ENCODE measurements at places on chromosomes 4 and X.

GRCh38 chr4:92035666-92036065 is 268.1 kb upstream of the GRID2 start:
- DNase-seq, result no peak

DNA sequence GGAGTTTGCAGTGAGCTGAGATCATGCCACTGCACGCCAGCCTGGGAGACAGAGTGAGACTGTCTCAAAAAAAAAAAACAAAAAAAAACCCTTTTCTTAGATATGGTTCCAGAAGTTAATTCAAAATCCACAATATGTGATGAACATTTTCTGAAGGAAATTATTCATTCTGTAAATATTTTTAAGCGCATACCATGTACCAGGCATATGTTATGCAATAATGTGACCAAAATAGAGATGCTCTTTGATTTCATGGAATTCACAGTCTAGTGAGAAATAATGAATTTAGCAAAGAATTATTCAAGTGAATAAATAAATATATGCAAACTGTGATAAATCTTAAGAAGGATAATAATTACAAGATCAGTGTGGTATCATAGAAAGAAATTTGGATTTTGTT is 174.7 kb downstream of the GC start:
- DNase-seq, result no peak

DNA sequence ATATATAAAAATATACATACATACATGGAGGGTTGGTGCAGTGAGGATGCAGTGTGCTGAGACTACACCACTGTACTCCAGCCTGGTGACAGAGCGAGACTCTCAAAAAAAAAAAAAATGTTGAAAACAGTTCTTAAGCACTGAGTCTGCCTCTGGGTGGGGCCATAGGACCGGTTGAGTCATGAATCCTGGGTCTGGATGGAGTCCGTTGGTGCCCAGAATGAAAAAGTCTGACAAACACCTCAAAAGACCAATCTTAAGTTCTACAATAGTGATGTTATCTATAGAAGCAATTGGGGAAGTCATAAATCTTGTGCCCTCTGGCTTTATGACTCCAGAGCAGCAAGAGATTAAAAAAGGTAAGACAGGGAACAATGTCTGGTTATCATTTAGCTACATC is 70.4 kb downstream of the FGFBP1 start:
- DNase-seq, result no peak

GRCh38 chr4:113684534-113685091 is 76.9 kb downstream of the CAMK2D start:
- DNase-seq, result peak; percentile 82

GRCh38 chr4:10620935-10621488 is 63.6 kb downstream of the CLNK start:
- DNase-seq, result no peak

- no peak for DNase-seq
Observed at GRCh38 chrX:2316534-2316933, 184.2 kb downstream of the DHRSX start.

DNA sequence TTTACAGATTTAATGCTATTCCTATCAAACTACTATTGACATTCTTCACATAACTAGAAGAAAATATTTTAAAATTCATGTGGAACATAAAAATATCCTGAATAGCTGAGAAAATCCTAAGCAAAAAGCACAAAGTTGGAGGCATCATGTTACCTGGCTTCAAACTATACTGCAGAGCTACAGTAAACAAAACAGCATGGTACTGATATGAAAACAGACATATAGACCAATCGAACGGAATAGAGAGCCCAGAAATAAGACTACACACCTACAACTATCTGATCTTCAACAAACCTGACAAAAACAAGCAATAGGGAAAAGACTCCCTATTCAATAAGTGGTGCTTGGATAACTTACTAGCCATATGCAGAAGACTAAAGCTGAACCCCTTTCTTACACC is 273.4 kb upstream of the GRIA3 start:
- DNase-seq, result no peak

- no peak for DNase-seq
Observed at GRCh38 chrX:14758029-14758491, 114.8 kb downstream of the FANCB start.

DNA sequence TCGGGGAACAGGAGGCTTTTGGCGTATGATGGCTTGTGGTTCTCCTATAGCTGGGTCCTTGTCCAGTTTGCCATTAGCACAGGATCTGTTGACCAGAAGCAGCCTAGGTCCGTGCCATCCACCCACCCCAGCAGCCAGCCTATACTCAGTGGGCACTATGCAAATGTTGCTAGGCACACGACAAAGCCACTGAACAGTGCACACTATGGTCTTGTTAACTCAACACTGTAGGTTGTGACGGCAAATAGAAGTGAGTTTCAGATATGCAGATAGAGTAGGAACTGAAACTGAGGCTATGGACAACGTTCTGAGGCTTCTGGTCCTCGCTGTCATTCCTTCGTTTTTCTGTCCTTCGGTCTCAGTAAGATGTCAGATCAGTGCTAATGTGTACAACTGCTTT is 541.3 kb upstream of the TENM3 start:
- no peak for DNase-seq

DNA sequence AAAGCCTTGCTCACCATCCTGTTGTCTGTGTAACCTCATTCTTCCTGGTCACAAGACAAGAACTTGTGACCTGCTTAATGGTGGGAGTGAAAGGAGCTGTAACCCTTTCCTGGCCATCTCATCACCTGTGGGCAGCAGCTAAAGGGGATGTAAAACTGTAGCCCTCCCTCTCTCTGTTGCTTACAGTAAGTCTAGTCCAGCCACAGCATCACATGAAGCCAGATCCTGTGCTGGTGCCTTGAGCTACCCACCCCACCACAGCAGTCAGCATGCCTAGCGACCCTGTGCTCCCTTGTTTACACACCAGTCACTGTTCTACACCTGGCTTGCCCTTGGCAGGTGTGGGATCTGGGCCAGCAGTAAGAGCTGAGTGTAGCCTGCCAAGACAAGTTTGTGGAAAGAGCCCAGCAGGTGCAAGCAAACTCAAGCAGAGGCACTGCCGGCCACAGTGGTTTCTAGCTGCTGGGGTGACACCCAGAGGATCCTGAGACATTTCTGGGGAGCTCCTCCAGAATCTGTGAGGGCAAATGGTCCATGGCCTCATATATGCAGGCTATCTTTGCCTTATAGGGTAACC is 41.0 kb downstream of the UGT2B28 start:
- DNase-seq, result no peak

GRCh38 chr4:136390824-136391223 is 1141.5 kb downstream of the PCDH18 start:
- DNase-seq, result no peak

DNA sequence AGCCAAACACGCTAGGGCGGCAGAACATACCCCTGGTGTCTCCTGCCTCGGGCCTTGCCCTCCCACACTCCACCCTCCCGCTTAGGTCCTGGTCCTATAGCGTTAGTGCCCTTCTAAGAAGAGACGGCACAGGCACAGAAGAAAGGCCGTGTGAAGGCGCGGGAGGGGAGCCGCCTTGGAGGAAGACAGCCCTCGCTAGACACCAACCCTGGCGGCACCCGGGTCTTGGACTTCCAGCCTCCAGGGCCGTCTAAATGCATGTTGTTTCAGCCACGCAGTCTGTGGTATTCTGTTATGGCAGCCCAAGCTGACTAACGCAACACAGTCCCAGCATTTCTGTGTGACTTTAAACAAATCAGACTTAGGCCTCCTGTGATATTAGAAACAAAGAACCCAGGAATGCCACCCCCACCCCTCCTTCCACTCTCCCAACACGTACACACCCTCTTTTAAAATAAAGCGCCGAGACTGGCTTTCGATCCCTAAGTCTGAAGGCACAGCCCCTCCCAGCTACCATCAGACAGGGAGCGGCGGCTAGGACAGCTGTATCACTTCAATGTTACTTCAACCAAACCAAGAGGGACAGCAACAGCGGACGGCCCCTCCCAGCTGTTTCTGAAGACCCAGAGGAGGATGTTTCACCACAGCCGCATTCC is 128.0 kb downstream of the AFAP1 start:
- DNase-seq, result no peak

DNA sequence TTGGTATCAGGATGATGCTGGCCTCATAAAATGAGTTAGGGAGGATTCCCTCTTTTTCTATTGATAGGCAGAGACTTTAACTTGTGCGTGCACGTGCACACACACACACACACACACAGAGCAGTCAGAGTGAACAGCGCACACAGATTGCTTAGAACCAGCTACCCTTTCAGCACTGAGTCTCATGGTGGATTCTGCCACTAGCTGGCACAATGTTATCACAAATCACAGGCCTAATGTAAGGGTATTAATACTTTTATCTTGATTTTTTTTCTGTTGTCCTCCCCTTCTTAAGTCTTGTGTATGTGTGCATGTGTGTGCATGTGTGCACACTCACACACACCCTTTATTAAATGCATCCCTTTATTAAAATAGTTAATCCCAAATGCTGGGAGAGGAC is 53.2 kb downstream of the HADH start:
- DNase-seq, result no peak

DNA sequence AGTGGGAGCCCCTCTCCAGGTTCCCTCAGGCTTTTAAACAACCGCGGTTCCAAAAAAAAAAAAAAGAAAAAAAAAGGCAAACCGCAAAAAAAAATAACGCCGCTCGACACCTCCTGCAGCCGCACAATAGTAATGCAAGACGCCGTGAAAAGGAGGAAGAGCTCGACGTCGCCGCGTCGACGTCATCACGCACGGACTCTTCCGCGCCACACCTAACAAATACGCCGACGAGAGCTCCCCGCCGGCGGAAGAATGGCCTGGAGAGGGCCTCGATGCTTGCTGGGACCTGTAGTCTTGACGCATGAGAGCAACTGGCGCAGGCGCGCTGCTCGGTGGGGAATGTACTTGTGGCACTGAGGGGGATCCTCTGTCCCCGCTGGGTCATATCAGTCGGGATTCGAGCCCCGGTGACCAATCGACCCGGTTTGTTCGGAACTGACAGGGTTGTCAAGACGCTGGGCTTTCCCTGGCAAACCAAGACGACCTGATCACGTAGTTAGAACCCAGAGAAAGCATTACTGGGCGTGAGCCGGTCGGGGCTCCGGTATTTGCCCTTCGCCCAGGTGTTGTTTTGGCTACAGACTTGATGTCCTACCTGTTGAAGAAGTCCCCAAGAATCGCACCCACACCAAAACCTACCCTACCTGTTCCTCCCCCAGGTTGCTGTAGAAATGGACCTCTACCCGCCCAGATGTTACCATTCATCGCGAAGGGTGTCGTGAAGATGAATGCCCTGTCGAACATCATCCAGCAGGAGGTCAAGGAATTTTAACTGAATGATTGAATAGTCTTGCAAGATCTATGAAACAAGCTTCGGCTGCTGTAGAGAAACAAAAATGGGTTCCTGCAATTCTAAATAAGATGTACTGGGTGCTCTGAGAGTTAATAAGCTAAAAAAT is at the start of gene CBR4:
Gene CBR4 (minus strand): TSS at position 131 of the 899 bp plus-strand sequence. CDS start 166 bp downstream, outside the sequence.
- peak; percentile 97 for DNase-seq

GRCh38 chr4:56575820-56576429 is 70.3 kb downstream of the ARL9 start:
- peak; percentile 15 for DNase-seq

- DNase-seq, result no peak
Observed at GRCh38 chr4:23015821-23016220, 323.1 kb downstream of the GBA3 start.

- peak; percentile 4 for DNase-seq
Observed at GRCh38 chrX:122094611-122095010, 1047.2 kb downstream of the GLUD2 start.

- no peak for DNase-seq
Observed at GRCh38 chrX:136933611-136934145, 53.2 kb upstream of the RBMX start.

DNA sequence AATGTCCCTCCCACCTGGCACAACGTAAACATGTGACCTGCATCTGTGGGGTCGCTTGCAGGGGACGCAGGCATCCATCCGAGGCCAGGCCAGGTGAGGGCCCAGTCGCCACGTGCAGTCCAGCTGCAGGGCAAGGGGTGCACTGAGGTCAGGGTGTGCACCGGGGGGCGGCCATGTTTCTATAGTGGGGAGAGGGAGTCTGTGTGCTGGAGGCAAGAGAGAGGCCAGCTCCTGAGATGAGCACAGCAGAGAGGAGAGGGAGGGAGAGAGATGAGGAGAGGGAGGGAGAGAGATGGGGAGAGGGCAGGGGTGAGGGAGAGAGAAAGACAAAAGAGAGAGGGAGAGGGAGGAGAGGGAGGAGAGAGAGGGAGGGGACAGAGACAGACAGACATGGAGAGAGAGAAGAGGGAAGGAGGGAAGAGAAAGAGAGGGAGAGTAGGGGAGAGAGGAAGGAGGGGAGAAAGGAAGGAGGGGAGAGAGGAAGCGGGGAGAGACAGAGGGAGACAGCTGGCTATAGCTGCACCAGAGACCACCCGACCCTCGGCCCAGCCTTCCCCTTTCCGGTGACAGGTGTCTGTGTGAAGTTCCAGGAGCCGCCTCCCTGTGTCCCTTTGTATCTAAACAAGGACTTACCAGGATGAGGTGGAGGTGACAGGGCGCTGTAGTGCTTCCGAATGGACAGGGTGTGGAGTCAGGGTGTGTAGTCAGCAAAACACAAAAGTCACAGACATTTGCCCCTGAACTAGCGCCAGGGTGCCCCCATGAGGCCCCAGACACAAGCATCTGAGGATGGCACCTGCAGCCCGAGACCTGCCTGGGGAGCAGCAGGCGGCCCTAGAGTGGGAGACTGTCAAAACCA is 68.7 kb downstream of the ADRA2C start:
- no peak for DNase-seq

- DNase-seq, result no peak
Observed at GRCh38 chr4:20944961-20945360, 244.7 kb downstream of the PACRGL start.

GRCh38 chrX:148333989-148334388 is 166.4 kb upstream of the AFF2 start:
- peak; percentile 26 for DNase-seq

DNA sequence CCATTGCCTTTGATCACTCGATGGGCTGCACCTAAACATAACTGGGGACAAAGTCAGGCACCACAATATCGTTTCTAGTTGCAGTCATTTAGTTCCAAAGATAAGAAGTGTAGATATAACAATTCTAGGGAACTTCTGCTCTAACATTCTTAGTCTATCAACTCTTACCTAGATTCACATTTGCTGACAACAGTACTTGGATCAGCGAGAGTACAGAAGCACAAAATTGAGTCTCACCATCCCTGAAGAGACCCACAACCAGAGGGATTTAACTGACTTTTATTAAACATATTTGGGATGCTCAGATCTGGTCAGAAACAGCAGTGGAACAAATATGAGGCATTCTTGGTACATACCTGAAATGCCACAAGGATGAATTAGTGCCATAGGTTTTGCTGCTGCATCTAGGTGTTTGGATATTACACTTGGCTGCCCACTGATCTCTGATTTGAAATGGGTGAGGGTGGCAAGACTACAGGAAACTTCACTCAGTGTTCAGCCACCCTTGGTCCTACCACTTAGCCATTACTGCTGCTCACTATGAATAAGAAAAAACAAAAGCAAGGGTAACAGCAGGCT is 28.9 kb upstream of the HUWE1 start:
- peak; percentile 65 for DNase-seq

DNA sequence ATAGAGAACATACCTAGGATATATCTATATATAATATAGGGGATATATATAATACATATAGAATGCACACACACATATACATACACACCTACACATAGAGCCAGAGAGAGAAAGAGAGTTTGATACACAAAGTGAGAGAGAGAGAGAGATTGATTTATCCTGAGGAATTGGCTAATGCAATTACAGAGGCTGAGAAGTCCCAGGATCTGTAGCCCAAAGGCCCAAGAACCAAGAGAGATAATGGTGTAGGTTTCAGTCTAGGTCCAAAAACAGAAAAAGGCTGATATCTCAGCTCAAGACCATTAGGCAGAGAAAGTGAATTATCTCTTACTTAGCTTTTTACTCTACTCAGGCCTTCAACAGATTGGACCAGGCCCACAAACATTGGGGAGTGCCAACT is 715.0 kb upstream of the LCORL start:
- no peak for DNase-seq
